Fibroblast of skin of right biceps (primary cell): ENCODE measurements at places on chromosomes 2 and 18.

DNA sequence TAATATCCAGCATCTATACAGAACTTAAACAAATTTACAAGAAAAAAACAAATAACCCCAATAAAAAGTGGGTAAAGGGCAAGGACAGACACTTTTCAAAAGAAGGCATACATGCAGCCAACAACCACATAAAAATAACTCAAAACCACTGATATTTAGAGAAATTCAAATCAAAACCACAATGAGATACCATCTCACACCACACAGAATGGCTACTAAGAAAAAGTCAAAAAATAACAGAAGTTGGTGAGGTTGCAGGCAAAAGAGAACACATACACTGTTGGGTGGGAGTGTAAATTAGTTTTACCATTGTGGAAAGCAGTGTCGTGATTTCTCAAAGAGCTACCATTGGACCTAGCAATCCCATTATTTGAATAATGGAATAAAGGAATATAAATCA, 1973.9 kb upstream of the LRRTM1 start:
- DNase-seq: no peak

DNA sequence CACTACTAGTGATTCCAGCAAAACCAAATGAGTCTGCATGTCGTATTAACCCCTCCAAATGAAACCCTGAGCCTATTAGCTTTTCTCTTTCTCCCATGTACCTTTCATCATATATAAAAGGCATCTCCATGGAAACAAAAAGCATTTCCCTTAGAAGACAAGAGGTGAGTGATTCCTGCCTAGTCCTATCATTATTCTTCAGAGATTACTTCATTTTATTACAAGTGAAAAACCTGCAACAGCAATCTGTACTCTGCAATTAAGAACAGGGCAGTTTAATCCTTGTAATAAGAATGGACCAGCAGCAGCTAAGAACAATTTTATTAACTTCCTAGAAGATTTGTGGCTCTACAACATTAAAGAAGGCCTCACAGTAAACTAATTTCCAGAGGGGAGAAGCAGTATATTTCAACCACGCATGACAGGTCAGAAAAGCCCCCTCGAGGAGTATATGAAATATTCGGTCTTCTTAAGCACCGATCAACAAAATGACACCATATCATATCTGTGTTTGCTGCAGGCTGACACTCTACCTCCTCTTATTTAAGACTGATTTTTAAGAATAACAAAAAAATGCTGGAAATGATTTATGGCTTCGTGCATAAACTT, 132.3 kb upstream of the TFPI start:
- no peak for DNase-seq

DNA sequence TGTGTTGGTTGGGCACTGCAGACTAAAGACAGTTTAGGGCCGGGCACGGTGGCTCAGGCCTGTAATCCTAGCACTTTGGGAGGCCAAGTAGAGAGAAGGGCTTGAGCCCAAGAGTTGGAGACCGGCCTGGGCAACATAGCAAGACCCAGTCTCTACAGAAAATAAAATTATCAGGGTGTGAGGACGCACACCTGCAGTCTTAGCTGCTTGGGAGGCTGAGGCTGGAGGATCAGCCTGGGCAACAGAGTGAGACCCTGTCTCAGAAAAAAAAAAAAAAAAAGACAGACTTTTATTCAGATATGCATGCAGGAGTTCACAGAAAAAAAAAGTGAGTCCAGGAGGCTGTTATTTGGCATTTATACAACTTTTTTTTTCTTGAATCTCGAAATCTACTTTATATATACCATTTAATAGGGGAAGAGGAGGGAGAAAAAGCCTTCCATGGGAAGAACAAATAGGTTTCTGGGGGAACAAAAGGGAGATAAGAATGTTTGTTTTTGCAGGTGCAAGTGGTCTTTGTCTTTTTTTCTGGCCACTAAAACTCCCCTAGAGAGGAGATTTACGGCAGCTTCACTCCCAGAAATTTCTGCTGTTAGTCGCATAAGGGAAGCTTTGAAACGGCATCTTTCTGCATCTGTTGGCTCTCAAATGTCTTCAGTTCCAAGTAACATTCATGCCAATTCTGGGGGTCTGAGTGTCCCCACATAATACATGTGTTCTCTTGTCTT, 4.1 kb upstream of the MSH6 start:
- DNase-seq: no peak

- no peak for DNase-seq
Observed at GRCh38 chr2:199984159-199984558, 28.8 kb downstream of the MAIP1 start.

DNA sequence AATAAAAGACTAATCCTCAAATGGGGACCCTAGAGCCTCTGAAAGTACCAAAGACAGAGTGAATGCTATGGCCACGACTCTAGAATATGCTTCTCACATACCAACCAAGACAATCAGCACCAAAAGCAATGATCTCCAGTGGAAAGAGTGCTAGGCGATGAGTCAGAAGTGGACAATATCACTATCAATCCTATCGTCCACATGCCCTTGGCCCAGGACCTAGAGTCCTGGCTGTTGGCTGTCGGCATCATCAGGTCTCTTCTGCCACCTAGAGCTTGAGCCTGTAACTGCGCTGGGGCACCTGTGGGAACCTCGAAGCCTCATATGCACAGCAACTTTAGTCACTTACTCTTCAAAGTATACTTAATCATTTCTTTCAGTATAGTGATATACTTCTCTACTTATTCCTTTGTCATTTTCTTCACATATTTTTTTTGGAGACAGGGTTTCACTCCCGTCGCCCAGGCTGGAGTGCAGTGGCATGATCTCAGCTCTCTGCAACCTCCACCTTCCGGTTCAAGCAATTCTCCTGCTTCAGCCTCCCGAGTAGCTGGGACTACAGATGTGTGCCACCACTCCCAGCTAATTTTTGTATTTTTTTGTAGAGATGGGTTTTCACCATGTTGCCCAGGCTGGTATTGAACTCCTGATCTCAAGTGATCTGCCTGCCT, 29.7 kb downstream of the NOL10 start:
- peak; percentile 70 for DNase-seq

DNA sequence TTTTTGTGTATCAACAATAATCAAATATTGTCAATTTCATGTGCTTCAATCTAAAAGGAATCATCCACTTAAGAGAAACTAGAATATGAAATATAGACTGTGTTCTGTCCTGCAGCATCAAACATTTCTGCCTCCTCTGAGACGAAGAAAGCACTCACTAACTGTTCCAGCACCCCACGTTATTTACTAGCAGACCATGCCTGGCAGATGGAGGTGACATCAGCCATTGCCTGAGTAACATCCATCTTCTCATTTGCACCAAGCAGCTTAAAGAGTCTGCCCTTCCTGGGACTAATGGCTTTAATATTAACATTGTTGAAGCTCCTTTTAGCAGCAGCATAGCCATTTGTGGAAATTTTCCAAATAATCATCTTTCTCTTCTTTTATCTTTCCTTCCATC, 25.7 kb downstream of the SGPP2 start:
- no peak for DNase-seq
